Left ventricle myocardium inferior (tissue), 1 donor: ENCODE measurements at places on chromosomes 3 and 15. TPM values are rescaled to one million over a fixed set of nuclear protein-coding genes. Genes with fewer than 3 reads are reported as not detected.

Gene CEMIP
- 0.44 TPM for total RNA-seq

Gene DPPA2
- not detected for total RNA-seq

Gene ARRDC4
- total RNA-seq, result 11.8 TPM

Gene CNTN6
- not detected for total RNA-seq

Gene NDUFAF3
- total RNA-seq, result 159 TPM

Gene PATL2
- 3.7 TPM for total RNA-seq

Gene MAP1A
- 56.0 TPM for total RNA-seq

Gene KCNMB2
- 2.1 TPM for total RNA-seq

Gene MKRN2
- total RNA-seq, result 34.3 TPM

Gene CELF6
- 1.5 TPM for total RNA-seq

Gene MASP1
- 214 TPM for total RNA-seq

Gene DNAH12
- 0.16 TPM for total RNA-seq

Gene RTP4
- 0.93 TPM for total RNA-seq

Gene ETV5
- 5.0 TPM for total RNA-seq

Gene CORO2B
- total RNA-seq, result 5.0 TPM
